Calu3 (cell line): ENCODE measurements at places on chromosomes 3 and 15. TPM values are rescaled to one million over a fixed set of nuclear protein-coding genes. Genes with fewer than 3 reads are reported as not detected.
A peak's percentile ranks its signal among the peaks of the same experiment; 100 is the strongest.

GRCh38 chr3:33380653-33381052, 59.6 kb downstream of the UBP1 start:
- H3K4me1 ChIP-seq = no peaks in the 10 kb centered on the region
- peaks cover 45% of the 10 kb centered on the region for H3K36me3 ChIP-seq
- DNase-seq = no peak
- H3K27ac ChIP-seq = no peak overlapping the region
- H3K27me3 ChIP-seq = no peaks in the 10 kb centered on the region

DNA sequence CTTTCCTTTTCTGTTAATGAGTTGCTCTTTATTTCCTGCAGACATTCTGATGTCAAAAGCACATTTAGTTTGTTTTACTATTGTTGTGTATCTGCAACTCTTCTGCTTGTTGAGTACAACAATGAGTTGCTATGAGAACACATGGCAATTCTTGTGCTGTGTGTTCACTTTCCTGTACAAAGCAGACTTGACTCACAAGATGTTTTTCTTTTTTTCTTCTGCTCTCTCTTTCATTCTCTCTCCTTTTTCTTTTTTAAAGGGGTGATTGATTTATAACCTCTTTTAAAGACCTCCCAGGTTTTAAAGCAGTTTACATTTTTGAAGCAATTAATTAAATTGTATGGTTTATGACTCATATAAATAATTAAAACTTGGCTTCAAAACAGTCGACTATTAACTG, 31.6 kb upstream of the ABHD10 start:
- H3K4me1 ChIP-seq = peaks cover 9% of the 10 kb centered on the region
- H3K27me3 ChIP-seq = no peaks in the 10 kb centered on the region
- no peaks in the 10 kb centered on the region for H3K36me3 ChIP-seq
- no peak overlapping the region for H3K27ac ChIP-seq

DNA sequence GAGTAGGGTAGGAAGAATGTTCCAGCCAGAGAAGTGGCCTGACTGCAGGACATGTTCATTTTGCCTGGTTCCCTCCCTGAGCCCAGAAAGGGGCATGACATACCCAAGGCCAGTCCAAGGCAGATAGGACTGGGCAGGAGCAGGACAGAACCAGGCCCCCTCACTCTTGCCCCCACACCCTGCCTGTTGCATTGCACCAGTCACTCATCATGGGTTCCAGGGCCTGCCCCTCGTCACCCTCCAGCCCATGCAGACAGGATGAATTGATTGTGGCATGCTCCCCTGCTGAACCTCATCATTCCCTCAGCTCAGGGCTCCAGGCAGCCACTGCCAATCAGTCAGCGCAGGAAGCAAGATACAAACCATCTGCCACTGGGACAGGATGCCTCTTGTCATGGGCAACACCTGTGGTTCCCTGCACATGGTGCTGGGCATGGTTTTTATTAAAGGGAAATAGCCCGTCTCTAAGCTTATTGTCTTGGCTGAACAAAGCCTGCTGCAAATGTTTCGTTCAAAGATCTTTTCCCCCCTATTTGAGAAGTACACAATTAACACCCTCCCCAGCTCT, 48.9 kb downstream of the RASGRF1 start:
- no peaks in the 10 kb centered on the region for H3K4me1 ChIP-seq
- H3K27ac ChIP-seq = no peak overlapping the region
- H3K27me3 ChIP-seq = peaks cover 54% of the 10 kb centered on the region
- no peaks in the 10 kb centered on the region for H3K36me3 ChIP-seq
- no peak for DNase-seq

DNA sequence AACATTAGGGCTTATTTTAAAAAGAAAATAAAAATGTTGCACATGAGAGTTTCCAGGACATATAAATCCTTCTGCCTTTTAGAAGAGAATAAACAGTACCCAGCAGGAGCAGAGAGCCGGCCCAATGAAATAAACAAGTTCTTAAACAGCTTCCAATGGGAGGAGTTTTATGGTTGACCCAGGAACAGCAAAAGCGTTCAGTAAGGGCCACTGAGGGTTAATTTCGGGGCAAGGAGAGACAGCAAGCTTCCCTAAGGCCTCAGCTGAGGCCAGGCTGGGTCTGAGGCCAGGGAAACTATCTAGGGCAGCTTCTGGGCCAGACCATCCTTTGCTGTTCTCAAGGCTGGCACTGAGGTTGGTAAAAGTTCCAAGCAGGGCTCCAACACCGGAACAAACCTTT, 3.4 kb downstream of the PDZRN3 start:
- H3K36me3 ChIP-seq = no peaks in the 10 kb centered on the region
- DNase-seq = no peak
- no peak overlapping the region for H3K4me3 ChIP-seq
- no peak overlapping the region for H3K27ac ChIP-seq

GRCh38 chr3:173529062-173529711, 131.6 kb downstream of the NLGN1 start:
- peak; percentile 61 for DNase-seq
- H3K27ac ChIP-seq = no peak overlapping the region
- H3K4me3 ChIP-seq = no peak overlapping the region
- H3K27me3 ChIP-seq = no peaks in the 10 kb centered on the region
- H3K36me3 ChIP-seq = no peaks in the 10 kb centered on the region
- H3K4me1 ChIP-seq = peaks cover 8% of the 10 kb centered on the region

DNA sequence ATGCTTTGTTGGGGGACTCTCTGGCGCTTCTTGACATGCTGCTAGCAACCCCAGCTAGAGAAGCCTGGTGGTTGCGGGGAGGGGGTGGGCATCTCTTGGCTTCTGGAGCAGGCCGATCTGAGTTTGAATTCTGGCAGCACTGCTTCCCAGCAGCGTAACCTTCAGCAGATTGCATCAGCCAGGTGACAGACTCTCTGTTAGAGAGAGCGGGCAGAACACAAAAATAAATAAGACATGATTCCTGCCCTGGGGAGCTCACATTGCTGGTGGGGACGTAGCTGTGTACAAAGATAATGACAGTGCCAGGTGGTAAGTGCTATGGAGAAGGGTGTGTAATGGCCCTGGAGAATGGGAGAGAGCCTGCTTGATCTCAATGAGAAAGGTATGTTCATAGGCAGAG, 87.4 kb downstream of the THSD4 start:
- H3K4me3 ChIP-seq = no peak overlapping the region
- peaks cover 8% of the 10 kb centered on the region for H3K36me3 ChIP-seq
- no peak overlapping the region for H3K27ac ChIP-seq
- no peak for DNase-seq
- H3K27me3 ChIP-seq = no peaks in the 10 kb centered on the region

- H3K27ac ChIP-seq = no peak overlapping the region
- no peaks in the 10 kb centered on the region for H3K27me3 ChIP-seq
- H3K4me3 ChIP-seq = no peak overlapping the region
- DNase-seq = no peak
Measured at GRCh38 chr3:58864480-58864879, 185.3 kb downstream of the CFAP20DC start.

DNA sequence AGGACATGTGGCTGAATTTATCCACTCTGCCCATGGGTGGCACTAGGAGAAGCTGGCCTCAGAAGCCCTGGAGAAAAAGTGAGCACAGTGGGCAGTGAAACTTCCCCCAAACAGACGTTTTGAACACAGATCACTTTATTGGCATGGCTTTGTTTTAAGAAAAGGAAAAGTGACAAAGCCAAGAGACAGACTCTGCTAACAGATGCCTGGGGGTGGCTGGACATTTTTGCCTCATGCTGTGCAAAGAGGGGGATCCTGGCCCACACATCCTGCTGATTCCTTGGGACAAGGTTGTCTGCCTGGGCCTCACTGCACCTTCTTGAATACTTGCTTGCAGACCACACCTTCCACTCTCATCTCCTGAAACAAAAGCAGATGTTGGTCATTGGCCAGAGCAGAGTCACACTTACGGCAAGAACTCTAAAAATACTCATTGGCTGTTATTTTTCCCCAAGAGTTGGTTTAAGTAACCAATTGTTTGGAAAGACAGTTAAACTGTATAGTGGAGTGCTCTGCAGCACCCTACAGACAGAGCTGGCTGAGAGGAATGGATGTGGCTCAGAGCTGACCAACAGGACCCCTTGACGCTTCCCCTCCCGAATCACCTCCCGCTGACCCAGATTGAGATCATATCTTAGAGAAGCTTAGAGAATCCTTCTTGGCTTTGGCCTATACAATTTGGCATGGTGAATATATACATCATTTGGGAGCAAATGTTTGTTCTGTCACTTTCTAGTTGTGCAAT, 22.0 kb downstream of the RBP1 start:
- no peaks in the 10 kb centered on the region for H3K36me3 ChIP-seq
- no peak overlapping the region for H3K27ac ChIP-seq
- DNase-seq = no peak
- H3K27me3 ChIP-seq = no peaks in the 10 kb centered on the region
- no peak overlapping the region for H3K4me3 ChIP-seq

DNA sequence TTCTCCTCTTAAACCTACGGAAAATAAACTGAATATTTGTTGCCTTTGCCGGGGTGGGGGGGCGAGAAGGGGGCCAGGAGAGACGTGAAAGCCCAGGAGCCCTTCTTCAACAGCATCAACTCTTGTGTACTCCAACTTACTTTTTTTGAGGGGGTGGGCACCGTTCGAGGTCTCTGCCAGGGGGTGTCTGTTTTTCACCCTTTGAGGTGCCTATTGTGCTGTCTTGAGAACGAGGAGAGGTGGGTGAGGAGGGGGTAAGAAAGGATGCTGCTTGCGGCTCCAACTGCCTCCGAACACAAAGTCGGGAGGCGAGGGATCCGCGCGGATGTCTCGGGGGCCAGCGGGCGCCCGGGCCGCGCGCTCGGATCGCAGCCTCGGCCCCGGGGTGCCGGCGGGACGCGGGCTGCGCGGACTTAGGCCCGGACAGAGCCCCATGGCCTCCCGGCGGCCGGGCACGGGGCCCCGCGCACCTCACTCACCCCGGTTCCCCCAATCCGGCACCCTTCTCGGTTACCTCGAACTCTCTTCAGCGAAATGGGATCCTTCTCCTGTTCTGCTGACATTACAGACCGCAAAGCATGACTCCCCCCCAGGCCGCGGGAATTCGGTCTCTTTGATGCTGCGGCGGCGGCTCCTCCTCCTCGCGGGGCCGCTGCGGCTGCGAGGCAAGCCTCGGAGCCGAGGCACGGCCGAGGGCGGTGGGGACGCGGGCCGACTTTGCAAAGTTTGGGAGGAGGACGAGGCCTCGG, 650 bp downstream of the PYGO1 start:
- no peak overlapping the region for H3K27ac ChIP-seq
- H3K27me3 ChIP-seq = peaks cover 20% of the 10 kb centered on the region

DNA sequence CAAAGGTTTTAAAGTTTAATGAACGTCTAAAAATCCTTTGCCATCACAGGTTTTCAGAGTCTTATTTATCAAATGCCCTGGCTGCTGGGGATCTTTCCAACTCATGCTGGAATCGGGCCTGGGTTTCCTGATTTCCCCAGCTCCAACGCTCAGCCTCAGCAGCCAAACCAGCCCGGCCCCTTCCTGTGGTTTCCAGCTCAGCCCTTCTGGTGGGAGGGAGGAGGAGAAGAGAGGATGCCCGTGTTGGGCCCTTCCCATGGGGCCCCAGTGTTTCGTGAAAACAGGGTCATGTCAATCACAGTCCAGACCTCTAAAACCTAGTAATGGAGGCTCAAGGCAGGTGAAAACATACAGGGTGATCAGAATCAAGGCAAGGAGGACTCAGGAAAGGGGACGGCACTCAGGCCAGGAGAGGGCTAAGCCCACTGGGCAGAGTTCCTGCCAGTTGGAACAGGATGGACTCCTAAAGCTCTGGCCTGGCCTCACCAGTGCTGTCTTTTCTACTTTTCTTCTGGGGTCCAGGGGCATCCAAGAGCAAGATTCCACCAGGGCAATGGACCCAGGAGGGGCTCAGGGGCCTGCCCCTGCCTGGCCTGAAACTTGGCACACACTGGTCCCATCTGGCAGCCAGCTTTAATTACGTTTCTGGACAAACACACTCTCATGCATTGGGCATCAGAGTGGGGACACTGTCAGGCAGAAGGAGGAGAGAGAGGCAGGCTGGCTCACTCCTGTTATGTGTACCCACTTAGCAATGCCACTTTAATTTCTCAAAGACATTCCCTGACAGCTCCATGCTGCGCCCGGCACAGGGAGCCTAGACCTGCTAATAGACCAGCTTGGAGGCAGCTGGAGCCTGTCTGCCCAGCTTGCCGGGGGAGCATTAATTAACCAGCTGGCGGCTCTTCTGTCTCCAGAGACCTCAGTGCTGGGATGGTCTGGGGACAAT, 194.6 kb downstream of the FAM43A start:
- peaks cover 81% of the 10 kb centered on the region for H3K27me3 ChIP-seq
- no peaks in the 10 kb centered on the region for H3K36me3 ChIP-seq
- no peak for DNase-seq
- H3K4me1 ChIP-seq = no peaks in the 10 kb centered on the region
- no peak overlapping the region for H3K27ac ChIP-seq
- H3K4me3 ChIP-seq = no peak overlapping the region

DNA sequence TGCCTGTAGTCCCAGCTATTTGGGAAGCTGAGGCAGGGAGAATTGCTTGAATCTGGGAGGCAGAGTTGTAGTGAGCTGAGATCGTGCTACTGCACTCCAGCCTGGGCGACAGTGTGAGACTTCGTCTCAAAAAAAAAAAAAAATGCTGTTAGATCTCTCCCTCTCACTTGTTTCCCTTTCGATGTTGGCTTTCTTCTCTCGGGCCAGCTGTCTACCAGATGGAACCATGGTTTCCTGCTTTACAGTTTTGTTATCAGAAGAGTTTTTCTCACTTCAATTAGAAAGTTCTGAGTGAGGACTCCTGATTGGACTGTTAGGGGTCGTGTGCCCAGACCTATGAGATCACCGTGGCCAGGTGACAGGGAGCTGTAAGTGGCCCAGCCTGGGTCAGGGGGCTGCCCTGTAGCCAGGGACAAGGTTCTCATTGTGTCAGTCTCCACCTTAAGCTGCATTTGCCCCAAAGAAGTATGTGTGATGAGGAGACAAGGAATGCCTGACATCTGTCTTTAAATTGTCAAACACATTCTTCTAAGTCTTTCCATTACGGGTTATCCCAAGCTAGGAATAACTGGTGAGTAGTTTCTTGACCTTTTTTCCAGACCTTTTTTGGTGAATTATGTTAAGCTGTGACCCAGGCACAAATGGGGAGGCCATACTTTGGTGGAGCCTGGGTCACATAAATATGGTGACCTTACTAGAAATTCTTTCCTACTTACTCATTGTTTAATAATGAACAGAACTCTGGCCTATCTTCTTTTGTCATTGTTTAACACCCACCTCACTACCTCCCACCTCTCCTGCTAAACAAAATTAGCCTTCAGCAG, 25.2 kb downstream of the SNAPC5 start:
- H3K27ac ChIP-seq = peak overlapping the region; percentile 77
- H3K36me3 ChIP-seq = peaks cover 9% of the 10 kb centered on the region
- peak overlapping the region; percentile 8 for H3K4me3 ChIP-seq
- no peaks in the 10 kb centered on the region for H3K27me3 ChIP-seq
- DNase-seq = peak; percentile 60

DNA sequence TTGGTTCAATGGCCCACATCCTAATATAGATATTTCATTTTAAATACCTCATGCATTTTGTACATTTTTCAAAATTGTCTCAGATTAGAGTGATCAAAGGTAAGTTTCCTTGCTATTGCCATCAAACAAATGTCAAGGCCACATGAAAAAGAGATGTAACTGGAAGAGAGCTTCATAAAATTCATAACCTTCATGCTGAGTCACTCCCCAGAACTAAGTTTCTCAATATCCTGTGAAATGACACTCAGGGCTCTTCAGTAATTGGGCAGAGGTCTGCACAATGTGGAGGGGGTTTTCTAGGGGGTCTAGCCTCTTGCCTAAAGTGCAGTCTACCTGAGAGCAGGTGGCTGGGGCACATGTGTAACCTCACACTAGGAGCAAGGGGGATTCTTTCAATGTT, 152.2 kb upstream of the SLC2A2 start:
- H3K27ac ChIP-seq = no peak overlapping the region
- no peaks in the 10 kb centered on the region for H3K36me3 ChIP-seq
- H3K27me3 ChIP-seq = no peaks in the 10 kb centered on the region
- H3K4me3 ChIP-seq = no peak overlapping the region

PLA2G4D gene
- not detected in 2 replicates for total RNA-seq

PRICKLE2 gene
- total RNA-seq = 1.9 and 4.0 TPM in 2 replicates

GOLGA6L9 gene
- total RNA-seq = 5.8 and 6.9 TPM in 2 replicates

HEXA gene
- total RNA-seq = 129 and 145 TPM in 2 replicates

CX3CR1 gene
- not detected in 2 replicates for total RNA-seq

LEKR1 gene
- total RNA-seq = 4.5 and 5.1 TPM in 2 replicates

SETD5 gene
- total RNA-seq = 132 and 158 TPM in 2 replicates

ZKSCAN7 gene
- total RNA-seq = 0.39 and 0.59 TPM in 2 replicates
